NCI-H1694 (cell line): ENCODE measurements at places on chromosomes 13 and 19.

DNA sequence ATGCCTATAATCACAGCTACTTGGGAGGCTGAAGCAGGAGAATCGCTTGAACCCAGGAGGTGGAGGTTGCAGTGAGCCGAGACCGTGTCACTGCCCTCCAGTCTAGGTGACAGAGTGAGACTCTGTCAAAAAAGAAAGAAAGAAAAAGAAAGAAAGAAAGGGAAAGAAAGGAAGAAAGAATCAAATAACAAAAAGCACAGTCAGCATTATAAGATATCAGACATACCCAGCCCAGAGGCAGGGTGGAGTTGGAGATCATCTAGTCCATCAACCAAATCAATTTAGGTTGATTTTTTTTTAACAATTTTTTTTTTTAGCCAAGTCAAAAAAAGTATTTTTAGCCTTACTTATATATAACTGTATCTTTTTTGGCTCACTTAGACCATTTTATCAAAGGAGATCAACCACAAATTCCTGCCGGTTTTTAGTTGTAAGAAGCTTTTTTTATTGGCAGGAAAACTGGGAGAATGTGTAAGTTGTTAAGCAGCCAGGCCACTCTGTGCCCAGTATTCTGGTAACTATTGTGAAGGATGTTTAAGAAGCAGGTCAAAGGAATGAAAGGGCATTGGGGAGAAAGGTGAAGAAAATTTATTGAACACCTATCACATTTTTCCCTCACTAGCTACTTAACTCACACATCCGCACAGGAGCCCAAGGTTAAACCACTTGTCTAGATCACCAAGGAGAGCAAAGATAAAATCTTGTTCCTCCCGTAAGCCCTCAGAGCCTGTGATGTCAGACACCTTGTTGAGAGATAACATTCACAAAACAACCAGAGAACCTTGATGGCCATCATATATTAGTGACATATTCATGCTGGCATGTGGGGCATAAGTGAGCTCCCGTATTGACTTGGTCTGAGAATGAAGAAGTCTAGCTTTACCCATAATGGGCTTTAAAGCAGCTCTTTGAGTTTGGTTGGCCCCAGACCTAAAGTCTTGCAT, 91.8 kb downstream of the COL4A2 start:
- DNase-seq: no peak

- DNase-seq: no peak
Observed at GRCh38 chr19:16566161-16566560, 6.1 kb downstream of the SLC35E1 start.

DNA sequence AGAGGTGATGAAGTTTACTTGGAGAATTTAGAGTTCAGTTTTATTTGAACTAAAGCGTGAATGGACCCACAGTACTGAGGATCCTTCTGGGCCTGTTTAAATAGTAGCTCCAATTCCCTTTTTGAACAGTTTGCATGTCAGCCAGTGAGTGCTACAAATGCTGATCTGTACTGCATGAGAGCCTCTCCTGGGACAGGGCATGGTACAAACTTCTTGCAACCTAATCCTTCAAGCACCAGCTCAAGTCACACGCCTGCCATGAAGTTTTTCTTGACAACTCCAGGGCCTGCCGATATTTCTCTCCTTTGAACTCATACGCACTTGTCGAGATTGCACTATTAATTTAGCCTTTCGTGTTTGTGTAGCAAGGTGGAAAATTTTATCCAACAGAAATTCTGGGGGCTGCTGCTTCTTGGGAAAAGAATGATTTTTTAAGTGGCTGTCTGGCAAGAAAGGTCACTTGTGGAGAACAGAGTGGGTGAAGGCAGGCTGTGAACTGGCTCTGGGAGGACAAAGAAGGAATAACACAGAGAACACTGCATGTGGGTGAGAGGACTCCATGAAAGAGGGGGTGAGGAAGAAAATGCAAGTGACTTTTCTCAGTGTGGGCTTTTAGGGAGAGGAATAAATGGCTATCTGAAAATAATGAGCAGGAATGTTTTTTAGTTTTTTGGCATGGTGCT, 192.5 kb downstream of the NDFIP2 start:
- DNase-seq: no peak

- no peak for DNase-seq
Observed at GRCh38 chr13:108897955-108898354, 268.5 kb downstream of the MYO16 start.

GRCh38 chr19:45591004-45591637, 6.5 kb upstream of the OPA3 start:
- DNase-seq: no peak

GRCh38 chr19:43997631-43998290, 5.0 kb upstream of the ZNF230 start:
- DNase-seq: no peak

- DNase-seq: no peak
Observed at GRCh38 chr19:943551-944170, 17.8 kb downstream of the ARID3A start.

- DNase-seq: no peak
Observed at GRCh38 chr13:44407379-44407778, 33.8 kb downstream of the SERP2 start.
